NCI-H1092 treated with DMSO at 0.1 percent for 48 hours (cell line): ENCODE measurements at places on chromosomes 5 and 9.

DNA sequence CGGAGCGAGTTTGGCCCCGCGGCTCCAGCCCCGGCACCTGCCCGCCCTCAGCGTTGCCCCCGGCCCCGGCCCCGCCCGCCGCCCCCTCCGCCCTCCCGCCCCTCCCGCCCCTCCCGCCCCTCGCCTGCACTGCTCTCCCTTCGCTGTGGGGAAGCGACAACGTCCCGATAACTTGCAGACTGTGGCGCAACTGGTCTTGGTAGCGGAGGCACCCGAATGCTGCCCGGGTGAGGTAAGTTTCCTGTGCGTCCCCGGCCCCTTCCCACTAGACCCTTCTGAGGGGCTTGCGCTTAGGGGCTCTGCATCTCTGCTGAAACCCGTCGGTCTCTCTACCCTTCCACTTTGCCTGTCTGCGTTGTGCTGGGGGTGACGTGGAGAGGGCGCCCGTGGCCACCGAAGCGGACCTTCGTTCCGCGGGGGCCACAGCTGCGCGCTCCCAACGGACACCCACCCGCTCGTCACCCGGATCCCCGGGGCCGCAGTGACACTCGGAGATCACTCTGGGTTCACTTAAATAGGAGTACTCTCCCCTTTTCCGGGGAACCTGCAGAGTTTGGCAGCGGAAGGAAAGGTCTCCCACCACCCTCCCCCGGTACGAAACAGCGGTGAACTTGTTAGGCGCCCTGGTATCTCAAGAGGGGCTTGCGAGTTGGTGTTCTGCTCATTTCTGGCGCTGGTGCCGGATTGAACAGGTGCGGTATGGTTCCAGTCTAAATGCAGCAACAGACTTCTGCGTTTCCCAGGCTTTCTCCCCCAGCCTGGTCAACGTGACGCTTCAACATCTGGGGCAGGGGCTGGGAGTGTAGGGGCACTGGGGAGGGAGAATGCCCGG, 707 bp downstream of the PIP5K1B start:
- DNase-seq: no peak

DNA sequence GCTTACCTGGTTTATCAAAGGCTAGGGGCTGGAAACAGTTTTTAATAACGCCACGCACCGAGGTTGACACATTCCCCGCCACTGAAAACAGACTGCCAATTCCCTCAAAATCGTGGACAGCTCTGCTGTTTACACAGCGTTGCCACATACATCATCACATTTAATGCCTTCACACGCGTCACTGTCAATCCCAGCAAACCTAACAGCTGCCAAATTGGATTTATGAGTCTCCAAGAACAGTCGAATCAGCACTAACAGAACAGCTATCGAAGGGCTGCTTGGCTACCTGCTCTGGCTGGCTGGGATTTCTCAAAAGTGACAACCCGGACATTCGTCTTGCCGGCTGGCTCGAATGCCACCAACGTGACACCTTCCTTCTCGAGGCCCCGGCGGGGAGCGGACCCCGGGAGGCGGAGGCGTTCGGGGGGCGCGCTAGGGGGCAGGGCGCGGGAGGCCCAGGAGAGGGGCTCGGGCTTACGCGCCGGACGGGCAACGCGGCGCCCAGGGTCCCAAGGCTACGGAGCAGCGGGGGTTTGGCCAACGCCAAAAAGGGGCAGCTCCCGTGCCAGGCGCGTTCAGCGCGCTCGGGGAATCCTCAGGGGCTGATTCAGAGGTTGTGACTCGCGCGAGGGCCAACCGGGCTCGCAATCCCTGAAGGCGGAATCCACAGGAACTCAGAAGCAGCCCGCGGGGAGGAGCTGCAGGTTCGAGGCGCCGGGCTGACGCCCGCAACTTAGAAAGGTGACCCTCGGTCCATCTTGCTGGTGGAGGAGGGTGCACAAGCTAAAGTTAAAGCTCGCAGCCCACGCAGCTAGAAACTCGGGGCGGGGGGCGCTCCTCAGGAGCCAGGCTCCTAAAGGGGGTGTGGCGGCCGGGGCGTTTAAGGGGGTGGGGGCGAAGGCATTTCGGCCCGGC, 1.2 kb downstream of the CDC14B start:
- no peak for DNase-seq

- no peak for DNase-seq
Measured at GRCh38 chr9:34123682-34124081, 2.8 kb downstream of the DCAF12 start.

DNA sequence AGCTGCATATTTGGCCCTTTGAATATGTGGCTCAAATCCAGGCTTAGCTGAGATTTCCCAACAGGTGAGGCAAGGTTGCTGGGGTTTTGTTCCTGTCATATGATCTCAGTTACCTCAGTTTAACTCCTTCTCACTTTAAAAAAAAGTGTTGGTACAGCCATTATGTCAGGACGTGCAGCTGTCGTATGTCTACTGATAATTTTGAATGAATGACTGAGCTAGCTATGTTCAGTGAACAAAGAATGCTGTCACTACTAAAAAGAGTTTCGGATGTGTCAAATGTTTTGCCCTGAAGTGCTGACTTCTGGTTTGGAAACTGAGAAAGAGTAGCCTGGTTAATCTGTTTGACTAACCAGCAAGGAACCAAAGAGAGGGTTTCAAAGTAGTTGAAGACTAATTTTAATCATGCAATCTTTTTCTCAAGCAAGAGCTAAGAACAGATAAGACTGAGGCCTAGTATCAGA, 106.3 kb upstream of the NR3C1 start:
- DNase-seq: no peak

DNA sequence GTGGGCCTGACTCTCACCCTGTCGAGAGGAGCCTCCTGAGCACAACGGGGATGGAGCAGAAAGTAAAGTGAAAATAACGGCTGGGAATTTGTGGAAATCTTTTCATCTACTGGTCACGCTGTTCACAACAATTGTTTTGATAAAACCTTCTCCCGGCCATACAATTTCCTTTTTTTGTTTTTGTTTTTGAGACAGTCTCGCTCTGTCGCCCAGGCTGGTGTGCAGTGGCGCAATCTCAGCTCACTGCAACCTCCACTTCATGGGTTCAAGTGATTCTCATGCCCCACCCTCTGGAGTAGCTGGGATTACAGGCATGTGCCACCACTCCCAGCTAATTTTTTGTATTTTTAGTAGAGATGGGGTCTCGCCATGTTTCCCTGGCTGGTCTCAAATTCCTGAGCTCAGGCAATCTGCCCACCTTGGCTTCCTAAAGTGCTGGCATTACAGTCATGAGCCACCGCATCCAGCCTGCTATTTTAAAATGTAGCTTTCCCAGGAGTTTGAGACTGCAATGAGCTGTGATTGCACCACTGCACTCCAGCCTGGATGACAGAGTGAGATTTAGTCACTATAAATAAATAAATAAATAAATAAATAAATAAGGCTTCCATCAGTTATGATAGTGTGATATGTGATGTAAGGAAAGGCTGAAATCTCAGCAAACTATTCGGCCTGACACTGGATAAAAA, 73.5 kb upstream of the PTGER4 start:
- DNase-seq: no peak

- no peak for DNase-seq
Measured at GRCh38 chr9:23596913-23597634, 229.0 kb downstream of the ELAVL2 start.

DNA sequence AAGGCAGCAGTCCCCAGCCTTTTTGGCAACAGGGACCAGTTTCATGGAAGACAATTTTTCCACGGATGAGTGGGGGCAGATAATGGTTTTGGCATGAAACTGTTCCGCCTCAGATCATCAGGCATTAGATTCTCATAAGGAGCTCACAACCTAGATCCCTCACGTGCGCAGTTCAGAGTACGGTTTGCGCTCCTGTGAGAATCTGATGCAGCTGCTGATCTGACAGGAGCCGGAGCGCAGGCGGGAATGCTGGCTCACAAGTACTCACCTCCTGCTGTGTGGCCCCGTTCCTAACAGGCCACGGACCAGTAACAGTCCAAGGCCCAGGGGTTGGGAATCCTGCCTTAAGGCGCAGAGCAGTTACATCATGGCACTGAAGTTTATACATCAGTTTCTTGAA, 3.3 kb upstream of the BRD3 start:
- no peak for DNase-seq

GRCh38 chr5:176405656-176406435, 10.5 kb downstream of the CLTB start:
- DNase-seq: no peak
